ENCODE measurements at places on chromosomes 6 and 20. TPM values are rescaled to one million over a fixed set of nuclear protein-coding genes. Genes with fewer than 3 reads are reported as not detected.

The KCNK16 gene
- not detected for total RNA-seq

The CRISP3 gene
- under 0.01 TPM for total RNA-seq

The ASXL1 gene
- total RNA-seq: 64.8 TPM

The E2F3 gene
- total RNA-seq: 4.1 TPM

The KCNQ5 gene
- total RNA-seq: 12.6 TPM

The HLA-DRA gene
- 2.0 TPM for total RNA-seq

Data from frontal cortex (tissue), 4 donors.